Uterus (tissue), 4 donors: ENCODE measurements at places on chromosomes 7 and 10.

DNA sequence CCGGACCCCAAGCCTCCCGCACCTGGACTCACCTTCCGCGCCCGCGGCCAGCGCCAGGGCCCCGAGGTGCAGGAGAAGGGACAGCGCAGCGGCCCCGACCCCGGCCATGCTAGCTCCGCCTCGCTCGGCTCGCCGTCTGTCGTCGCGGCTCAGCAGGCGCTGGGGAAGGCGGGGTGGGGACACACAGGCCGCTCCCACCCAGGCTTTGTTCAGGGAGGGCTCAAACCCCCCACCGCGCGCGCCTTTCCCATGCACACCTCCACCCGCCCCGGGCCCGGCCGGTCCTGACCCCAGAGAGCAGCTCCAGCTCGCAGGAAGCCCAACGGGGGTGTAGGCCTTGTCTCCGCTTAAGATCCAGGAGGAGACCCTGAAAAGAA lies at the start of gene KCP:
KCP (minus strand) TSS at position 141 of the 377 bp plus-strand sequence; CDS start at position 108, 33 bp downstream.
- no peak for DNase-seq

- DNase-seq, result no peak
Measured at GRCh38 chr10:13795653-13796555, 209.1 kb downstream of the PRPF18 start.

DNA sequence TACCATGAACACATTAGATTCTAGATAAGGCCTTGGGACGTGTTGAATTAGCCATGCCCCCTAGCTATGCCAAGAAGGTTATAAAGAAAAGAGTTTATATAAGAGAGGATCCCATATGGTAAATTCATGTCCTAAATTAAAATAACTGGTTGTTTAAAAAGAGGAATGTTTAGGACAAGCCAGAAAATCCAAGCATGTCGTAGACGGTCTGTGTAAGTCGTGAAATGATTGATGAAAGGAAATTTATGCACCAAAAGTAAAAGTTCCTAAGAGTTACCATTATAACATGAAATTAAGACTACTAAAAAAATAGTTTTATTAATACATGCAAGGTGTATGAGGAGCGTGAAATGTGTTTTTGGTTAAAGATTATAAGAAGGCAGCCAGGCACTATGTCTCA lies 624.9 kb downstream of the ARL4A start:
- no peak for DNase-seq

GRCh38 chr10:65907199-65907712 lies 1018.6 kb upstream of the LRRTM3 start:
- DNase-seq, result no peak

DNA sequence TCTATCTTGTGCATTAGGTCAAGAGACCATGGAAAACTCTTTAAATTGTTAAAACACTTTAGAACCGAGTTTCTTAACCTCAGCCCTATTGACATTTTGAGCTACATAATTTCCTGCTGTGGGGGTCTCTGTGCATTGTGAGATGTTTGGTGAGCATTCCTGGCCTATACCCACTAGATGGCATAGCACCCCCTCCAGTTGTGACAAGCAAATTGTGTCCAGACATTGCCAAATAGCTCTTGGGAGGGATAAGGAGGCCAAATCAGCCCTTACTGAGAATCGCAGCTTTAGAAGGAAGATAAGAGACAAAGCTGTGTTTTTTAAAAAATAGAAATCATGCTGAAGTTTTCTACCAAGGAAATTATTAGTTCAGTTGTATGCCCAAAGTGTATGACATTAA lies 1158.5 kb upstream of the C7orf33 start:
- no peak for DNase-seq

- DNase-seq, result no peak
Measured at GRCh38 chr7:25776744-25777123, 375.3 kb upstream of the NFE2L3 start.

GRCh38 chr10:8300925-8301324 lies 246.4 kb downstream of the GATA3 start:
- DNase-seq, result no peak

DNA sequence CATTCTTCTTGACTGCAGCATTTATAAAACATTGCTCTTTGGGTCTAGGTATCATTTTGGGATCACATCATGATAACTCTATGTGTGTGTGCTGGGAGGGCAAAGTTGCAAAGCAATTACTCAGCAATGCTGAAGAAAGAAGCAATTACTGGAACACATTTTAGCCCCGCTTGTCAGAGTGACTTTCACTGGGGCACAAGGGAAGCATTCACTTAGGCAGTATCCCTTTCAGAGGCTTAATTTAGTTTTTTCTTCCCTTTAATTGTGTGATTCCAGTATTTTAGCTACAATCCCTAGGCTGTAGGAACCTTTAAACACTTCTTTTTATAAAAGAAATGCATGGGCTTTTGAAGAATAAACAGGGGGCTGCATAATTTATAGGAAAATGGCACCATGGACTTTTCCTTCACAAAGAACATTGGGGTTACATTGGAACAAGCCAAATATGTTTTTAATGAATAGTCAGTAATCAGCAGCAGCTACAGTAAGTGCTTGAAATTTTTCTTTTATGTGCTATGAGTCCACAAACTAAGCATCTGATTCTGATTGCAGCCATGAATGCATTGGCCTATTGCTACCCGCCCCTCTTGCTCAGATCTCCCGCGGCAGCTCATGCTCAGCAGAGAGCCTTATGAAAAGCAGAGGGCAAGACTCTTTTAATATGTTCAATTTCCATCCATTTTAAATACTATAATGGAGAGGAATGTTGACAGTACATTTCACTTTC lies 51.2 kb upstream of the NXPH1 start:
- DNase-seq, result no peak

GRCh38 chr7:103687951-103688350 lies 241.9 kb upstream of the SLC26A5 start:
- DNase-seq, result no peak

DNA sequence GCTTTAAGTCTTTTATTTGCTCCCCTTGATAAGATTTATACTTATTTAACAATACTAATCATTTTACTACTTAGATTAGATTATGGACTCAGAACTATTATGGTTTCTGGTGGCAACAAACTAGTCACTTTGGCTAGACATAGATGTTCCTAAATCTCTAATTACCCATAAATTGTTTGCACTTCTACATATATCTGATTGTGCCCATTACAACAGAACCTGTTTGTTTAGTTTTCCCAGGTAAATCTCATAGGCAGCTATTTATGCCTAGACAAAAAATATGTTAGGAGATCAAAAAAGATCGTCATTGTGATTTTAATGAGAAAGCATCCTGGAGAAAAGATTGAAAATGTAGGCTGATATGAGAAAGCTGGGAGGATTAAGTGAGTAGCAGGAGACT lies 14.4 kb downstream of the UBN2 start:
- DNase-seq, result no peak

- no peak for DNase-seq
Measured at GRCh38 chr7:91492773-91493172, 228.5 kb downstream of the FZD1 start.

GRCh38 chr10:4062751-4063150 lies 277.7 kb upstream of the KLF6 start:
- no peak for DNase-seq

GRCh38 chr10:100216006-100216405 lies 13.4 kb downstream of the CHUK start:
- no peak for DNase-seq

GRCh38 chr10:101155896-101156295 lies 24.8 kb downstream of the TLX1 start:
- no peak for DNase-seq

DNA sequence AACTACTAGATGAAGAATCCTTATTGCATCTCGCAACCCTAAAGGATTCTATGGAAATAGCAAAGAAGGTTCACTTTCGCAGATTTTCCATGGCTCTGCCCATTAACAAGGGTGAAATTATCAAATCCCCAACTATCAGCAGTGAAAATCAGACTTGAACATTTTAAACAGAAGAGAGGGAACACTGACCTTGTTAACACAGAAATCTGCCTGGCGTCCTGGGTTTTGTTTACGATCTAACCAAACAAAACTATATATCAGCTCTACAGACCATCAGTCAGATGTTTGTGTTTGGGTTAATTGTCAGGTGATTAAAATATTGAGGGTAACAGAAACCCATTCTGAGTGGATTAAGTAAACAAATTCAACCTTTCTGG lies 1.9 kb downstream of the CTTNBP2 start:
- no peak for DNase-seq
